ENCODE measurements at places on chromosomes 1 and 21. TPM values are rescaled to one million over a fixed set of nuclear protein-coding genes. Genes with fewer than 3 reads are reported as not detected.
A peak's percentile ranks its signal among the peaks of the same experiment; 100 is the strongest.

DNA sequence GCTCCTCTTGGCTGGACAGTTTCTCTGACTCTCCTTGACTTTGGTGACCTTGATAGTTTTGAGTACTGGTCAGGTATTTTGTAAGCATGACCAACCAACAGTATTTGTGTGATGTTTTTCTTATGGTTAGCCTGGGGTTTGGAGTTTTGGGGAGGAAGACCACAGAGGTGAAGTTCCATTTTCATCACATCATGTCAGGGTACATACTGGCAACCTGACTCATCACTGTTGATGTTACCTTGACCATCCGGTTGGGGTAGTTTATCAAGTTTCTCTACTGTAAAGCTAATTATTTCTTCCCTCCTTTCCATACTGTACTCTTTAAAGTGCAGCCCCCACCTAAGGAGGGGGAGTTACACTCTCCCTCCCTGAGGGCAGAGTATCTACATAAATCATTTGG lies 13.4 kb downstream of the OSCP1 start:
- H3K27me3 ChIP-seq: no peaks in the 10 kb centered on the region
- no peak overlapping the region for H3K27ac ChIP-seq
- no peak for DNase-seq
- no peaks in the 10 kb centered on the region for H3K36me3 ChIP-seq
- H3K4me3 ChIP-seq: no peak overlapping the region

- H3K27me3 ChIP-seq: no peaks in the 10 kb centered on the region
- DNase-seq: no peak
- H3K36me3 ChIP-seq: no peaks in the 10 kb centered on the region
- H3K4me3 ChIP-seq: no peak overlapping the region
Measured at GRCh38 chr1:181479137-181479745, 4.1 kb upstream of the CACNA1E start.

- H3K36me3 ChIP-seq: no peaks in the 10 kb centered on the region
- no peak overlapping the region for H3K27ac ChIP-seq
- DNase-seq: no peak
- no peak overlapping the region for H3K4me3 ChIP-seq
Measured at GRCh38 chr1:184118046-184118445, 66.5 kb downstream of the TSEN15 start.

DNA sequence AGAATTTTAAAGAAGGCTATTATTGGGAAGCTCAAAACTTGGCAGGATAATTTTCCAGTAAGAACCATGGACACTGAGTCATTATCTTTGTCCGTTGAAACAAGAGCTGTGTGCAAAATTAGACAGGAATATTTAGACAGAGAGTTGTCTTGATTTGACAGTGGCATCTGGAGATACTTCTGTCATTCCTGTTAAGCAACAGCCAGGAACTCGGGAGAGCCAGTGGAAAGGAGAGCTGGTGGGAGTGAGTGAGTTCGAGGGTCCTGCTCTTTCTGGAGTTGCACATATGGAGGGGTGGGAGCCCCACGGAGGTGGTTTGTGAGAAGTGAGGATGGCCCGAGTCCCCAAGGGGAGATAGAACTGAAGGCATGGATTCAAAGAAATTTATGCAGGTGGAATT lies 3.1 kb downstream of the COQ8A start:
- no peak for DNase-seq
- peak overlapping the region; percentile 8 for H3K27ac ChIP-seq
- H3K4me3 ChIP-seq: peak overlapping the region; percentile 95
- H3K36me3 ChIP-seq: no peaks in the 10 kb centered on the region
- peaks cover 40% of the 10 kb centered on the region for H3K4me1 ChIP-seq

DNA sequence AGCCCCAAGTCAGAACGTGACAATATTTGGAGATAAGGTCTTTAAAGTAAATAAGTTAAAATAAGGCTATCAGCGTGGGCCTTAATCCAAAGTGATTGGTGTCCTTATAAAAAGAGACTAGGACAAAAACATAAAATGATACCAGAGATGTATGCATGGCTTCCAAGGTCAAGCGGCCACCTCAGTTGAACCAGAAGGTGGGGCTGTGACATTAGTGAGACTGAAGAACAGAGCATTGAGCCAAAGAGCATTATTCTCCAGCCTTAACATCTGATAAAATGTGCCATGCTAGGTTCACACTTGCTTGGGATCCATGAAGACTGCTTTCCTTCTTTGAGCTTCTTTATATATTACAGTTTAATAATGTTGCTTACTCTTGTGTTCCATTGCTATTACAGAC lies 554.6 kb downstream of the PLA2G4A start:
- H3K27me3 ChIP-seq: peaks cover 3% of the 10 kb centered on the region
- DNase-seq: no peak
- H3K4me1 ChIP-seq: no peaks in the 10 kb centered on the region
- no peaks in the 10 kb centered on the region for H3K36me3 ChIP-seq
- H3K4me3 ChIP-seq: no peak overlapping the region

DNA sequence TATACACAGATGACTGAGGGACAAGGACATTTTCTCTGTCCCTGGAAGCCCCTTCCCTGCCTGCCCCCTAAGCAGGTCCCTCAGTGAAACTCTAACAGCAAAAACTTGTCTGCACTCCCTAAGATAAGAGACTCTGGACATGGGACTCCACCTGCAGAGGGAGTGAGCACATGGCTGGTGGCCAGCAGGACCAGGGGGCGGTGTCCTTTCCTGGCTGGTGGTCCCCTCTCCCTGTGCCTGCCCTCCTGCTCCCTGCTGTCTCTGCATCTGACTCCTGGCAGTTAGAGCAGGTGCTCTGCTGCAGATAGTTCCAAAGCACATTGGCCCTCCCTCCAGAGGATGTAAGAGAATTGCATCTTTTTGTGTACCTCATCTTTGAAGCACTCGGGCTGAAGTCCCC lies 215.5 kb downstream of the GRIK3 start:
- H3K4me1 ChIP-seq: no peaks in the 10 kb centered on the region
- no peak overlapping the region for H3K27ac ChIP-seq
- H3K36me3 ChIP-seq: no peaks in the 10 kb centered on the region
- no peak overlapping the region for H3K4me3 ChIP-seq
- no peaks in the 10 kb centered on the region for H3K27me3 ChIP-seq
- DNase-seq: no peak

DNA sequence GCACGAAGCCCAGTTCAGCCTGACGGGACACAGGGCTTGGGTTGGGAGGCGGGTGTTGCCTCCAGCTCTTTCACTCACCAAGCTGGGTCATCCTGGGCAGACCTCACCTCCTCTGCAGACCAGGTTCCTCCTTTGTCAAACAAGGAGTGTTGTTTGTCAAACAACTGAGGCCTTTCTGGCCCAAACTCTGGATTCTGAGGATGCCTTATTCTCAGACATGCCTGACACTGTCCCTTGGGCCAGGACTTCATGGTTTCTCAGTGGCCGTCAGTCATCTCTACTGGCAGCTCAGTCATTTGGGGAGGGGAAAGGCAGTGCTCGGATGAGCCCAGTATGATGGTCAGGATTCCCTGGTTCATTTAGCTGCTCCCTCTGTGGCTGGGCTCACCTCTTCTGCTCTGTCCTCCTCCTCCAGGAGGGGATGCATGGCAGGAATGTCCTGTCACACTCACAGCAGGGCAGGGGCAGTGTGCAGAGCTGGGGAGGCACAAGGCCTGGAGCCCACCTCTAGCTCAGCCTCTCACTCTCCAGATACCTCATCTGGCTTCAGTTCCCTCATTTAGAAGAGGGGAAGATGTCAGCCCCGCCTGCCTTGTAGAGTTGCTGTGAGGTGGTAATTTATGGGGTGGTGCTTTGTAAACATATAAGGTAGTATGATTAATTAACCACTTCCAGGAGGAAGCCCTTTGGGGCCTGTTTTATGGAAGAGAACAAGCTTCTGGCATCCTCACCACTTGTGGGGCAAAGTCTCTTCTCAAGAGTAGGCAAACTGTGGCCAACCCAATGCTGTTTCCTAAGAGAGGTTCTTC lies 20.6 kb downstream of the SLC2A1 start:
- no peak for DNase-seq
- peaks cover 13% of the 10 kb centered on the region for H3K4me1 ChIP-seq
- H3K36me3 ChIP-seq: no peaks in the 10 kb centered on the region
- H3K27me3 ChIP-seq: no peaks in the 10 kb centered on the region

GRCh38 chr1:163076981-163077761 lies 8.0 kb downstream of the RGS4 start:
- no peak for DNase-seq
- no peaks in the 10 kb centered on the region for H3K4me1 ChIP-seq
- no peaks in the 10 kb centered on the region for H3K36me3 ChIP-seq

SAMD13 gene
- 2.0 TPM for total RNA-seq

MTARC1 gene
- 6.1 TPM for total RNA-seq

ACTL8 gene
- total RNA-seq: not detected

RORC gene
- 1.3 TPM for total RNA-seq

LCE2A gene
- total RNA-seq: not detected

OVAAL gene
- total RNA-seq: not detected

Data from ovary (tissue), 10 donors.